ENCODE measurements at places on chromosomes 7 and 10. TPM values are rescaled to one million over a fixed set of nuclear protein-coding genes. Genes with fewer than 3 reads are reported as not detected.

GRCh38 chr10:110637558-110638053 is 6.5 kb upstream of the RBM20 start:
- DNase-seq = no peak
- H3K27me3 ChIP-seq = peaks cover 26% of the 10 kb centered on the region
- peaks cover 18% of the 10 kb centered on the region for H3K4me1 ChIP-seq
- no peak overlapping the region for H3K27ac ChIP-seq

The HOXA3 gene
- not detected for total RNA-seq

DNA sequence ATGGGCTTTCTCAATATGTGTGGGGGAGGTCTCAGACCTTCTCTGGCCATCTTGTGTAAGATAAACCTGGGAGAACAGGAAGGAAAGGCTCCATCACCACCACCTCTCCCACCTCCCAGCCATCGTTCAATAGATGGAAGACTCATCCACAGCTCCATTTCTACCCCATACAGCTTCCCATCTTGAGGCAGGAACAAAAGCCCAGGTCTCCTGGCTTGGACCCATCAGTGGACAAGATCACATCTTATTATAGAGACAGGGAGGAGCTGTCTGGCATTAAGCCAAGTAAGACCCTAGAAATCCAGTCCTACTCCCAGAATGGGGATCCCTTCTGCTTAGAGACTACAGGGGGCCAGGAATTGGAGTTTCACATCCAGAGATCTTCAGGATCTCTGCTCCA is 150.3 kb downstream of the GFRA1 start:
- no peaks in the 10 kb centered on the region for H3K27me3 ChIP-seq
- no peaks in the 10 kb centered on the region for H3K4me1 ChIP-seq
- no peak overlapping the region for H3K27ac ChIP-seq
- DNase-seq = no peak

DNA sequence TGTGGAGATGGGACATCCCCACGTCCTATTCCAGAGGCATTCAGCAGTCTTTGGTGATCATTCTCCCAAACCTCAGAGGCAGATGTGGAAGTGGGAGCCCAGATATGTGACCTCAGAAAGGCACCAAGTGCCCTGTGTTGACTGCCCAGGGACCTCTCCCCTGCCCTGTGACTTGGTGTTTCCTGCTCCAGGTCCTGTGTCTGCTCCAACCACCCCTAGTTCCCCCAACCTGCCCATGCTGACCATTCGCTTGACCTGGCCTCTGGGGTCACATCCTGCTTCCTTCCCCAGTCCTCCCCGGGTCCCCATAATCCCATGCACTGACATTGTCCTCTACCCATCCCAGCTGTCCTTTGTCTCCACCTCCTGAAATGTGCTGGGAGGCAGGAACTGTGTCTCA is 7.6 kb downstream of the CYP26A1 start:
- H3K36me3 ChIP-seq = no peaks in the 10 kb centered on the region
- H3K4me3 ChIP-seq = no peak overlapping the region
- H3K27ac ChIP-seq = no peak overlapping the region
- DNase-seq = no peak

GRCh38 chr7:98573816-98574215 is 43.3 kb upstream of the NPTX2 start:
- H3K4me3 ChIP-seq = no peak overlapping the region
- H3K27ac ChIP-seq = no peak overlapping the region
- no peaks in the 10 kb centered on the region for H3K27me3 ChIP-seq
- no peak for DNase-seq
- H3K4me1 ChIP-seq = no peaks in the 10 kb centered on the region

- no peak overlapping the region for H3K27ac ChIP-seq
- H3K27me3 ChIP-seq = peaks cover 16% of the 10 kb centered on the region
- H3K4me1 ChIP-seq = peaks cover 2% of the 10 kb centered on the region
- no peaks in the 10 kb centered on the region for H3K36me3 ChIP-seq
- H3K4me3 ChIP-seq = no peak overlapping the region
- no peak for DNase-seq
These were observed 14.7 kb upstream of the OAT start for GRCh38 chr10:124433461-124433860.

DNA sequence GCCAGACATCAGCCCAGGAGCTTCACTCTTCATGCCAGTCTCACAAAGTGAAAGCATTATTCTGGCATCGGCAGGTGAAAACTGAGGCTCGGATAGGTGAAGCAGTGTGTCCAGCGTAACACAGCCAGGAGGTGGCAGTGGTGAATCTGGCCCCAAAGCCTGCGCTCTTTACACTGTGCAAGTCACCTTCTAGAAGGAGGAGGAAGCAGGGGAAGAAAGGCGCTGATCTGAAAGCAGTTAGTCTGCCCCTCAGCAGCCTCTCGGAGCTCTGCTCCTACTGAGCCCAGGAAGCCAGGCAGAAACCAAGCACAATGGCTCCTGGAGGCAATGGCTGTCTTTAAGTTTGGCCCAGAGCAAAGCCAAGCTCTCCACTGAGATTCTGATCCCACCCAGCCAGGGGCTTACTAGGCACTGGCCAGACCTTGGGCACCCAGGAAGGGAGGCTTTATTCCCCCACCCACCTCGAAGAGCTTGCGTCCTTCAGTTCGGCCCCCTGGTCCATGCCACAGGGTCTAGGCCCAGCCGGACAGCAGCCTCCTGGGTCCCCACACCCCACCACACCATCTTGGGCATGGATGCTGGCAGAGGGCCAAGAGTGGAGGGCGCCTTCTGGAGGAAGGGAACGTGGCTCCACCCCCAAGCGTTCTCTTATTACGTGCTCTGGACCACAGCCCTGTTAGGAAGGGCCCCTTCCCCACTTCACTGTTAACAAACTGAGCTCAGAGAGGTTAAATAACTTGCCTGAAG is 104.5 kb downstream of the GRID1 start:
- H3K4me3 ChIP-seq = no peak overlapping the region
- H3K27me3 ChIP-seq = peaks cover 20% of the 10 kb centered on the region
- no peaks in the 10 kb centered on the region for H3K36me3 ChIP-seq
- no peaks in the 10 kb centered on the region for H3K4me1 ChIP-seq
- DNase-seq = peak; percentile 30

- peaks cover 30% of the 10 kb centered on the region for H3K4me1 ChIP-seq
- H3K36me3 ChIP-seq = no peaks in the 10 kb centered on the region
- DNase-seq = no peak
- no peak overlapping the region for H3K27ac ChIP-seq
- no peak overlapping the region for H3K4me3 ChIP-seq
These were observed 253.1 kb downstream of the PTEN start for GRCh38 chr10:88116481-88116880.

The CDC14C gene
- not detected for total RNA-seq

The CUZD1 gene
- 3.1 TPM for total RNA-seq

GRCh38 chr10:132515811-132516726 is 21.5 kb upstream of the INPP5A start:
- H3K4me1 ChIP-seq = no peaks in the 10 kb centered on the region
- H3K27ac ChIP-seq = no peak overlapping the region
- DNase-seq = no peak

DNA sequence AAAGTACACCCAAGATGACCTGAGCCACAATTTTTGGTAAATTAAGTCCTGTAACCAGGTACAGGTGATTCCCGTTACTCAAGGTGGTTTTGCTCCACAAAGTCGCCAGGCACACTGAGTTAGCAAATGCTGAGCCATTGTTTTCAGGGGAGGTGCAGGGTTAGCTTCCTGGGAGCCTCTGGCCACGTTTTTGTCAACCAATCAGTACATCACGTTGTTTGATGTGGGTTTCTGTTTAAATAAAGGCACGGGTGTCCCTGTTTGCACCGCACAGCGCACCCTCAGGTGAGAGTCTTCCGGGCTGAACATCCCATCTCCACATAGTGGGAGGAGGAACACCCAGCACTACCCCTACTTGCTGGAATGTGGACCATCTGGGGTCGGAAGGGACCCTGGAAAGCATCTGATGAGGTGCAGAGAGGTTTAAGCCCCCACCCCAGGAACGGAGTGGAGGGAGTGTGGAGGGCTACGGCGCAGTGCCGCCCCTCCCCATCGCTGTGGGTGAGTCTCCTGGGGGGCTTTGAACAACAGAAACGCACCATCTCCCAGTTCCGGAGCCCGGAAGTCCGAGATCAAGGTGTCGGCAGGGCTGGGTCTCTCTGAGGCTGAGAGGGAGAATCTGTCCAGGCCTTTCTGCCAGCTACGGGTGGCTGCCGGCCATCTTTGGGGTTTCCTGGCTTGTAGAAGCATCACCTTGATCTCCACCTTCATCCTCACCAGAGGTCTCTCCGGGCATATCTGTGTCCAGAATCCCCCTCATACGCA is 42.5 kb downstream of the PRKAG2 start:
- no peak overlapping the region for H3K27ac ChIP-seq
- no peaks in the 10 kb centered on the region for H3K27me3 ChIP-seq
- H3K4me1 ChIP-seq = peaks cover 27% of the 10 kb centered on the region
- no peak overlapping the region for H3K4me3 ChIP-seq

GRCh38 chr10:33145451-33146188 is 187.6 kb upstream of the ITGB1 start:
- H3K27me3 ChIP-seq = no peaks in the 10 kb centered on the region
- H3K4me1 ChIP-seq = peaks cover 28% of the 10 kb centered on the region
- no peak overlapping the region for H3K27ac ChIP-seq
- no peak overlapping the region for H3K4me3 ChIP-seq
- DNase-seq = no peak

- no peaks in the 10 kb centered on the region for H3K36me3 ChIP-seq
- no peak overlapping the region for H3K27ac ChIP-seq
- H3K4me3 ChIP-seq = no peak overlapping the region
- DNase-seq = peak; percentile 55
These were observed 64.2 kb downstream of the ARMC3 start for GRCh38 chr10:22992075-22992474.

DNA sequence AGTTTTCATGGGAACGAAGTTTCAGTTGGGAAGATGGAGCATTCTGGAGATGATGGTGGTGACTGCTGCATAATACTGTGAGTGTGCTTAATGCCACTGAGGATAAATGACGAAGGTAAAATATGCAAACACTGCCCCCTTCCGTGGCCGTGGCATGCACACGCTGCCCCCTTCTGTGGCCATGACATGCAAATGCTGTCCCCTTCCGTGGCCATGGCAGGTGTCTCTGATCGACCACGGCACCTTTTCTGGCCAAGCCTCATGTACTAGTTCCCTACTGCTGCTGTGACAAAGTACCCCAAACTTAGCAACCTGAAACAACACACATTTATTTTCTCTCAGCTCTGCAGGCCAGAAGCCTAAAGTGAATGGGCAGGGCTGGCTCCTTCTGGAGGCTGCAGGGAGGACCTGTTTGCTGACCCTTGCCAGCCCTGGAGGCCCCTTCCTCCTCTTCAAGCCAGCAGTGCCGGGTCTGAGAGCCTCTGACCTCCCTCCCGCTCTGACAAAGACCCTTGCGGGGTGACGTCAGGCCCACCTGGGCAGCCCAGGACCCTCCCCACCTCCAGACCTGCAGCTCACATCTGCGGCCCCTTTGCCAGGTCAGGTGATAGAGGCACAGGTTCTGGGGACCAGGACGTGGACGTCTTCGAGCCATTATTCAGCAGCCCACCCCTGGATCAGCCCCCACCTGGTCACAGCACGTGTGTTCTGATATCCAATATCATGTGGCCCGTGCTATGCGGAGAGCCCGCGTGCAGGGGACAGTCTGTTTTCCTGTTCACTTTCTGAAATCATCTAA is 82.0 kb downstream of the MICALL2 start:
- no peak for DNase-seq
- H3K27me3 ChIP-seq = peaks cover 2% of the 10 kb centered on the region
- H3K4me3 ChIP-seq = no peak overlapping the region
- H3K36me3 ChIP-seq = no peaks in the 10 kb centered on the region
- no peaks in the 10 kb centered on the region for H3K4me1 ChIP-seq

The PAOX gene
- total RNA-seq = 6.5 TPM

- H3K27me3 ChIP-seq = no peaks in the 10 kb centered on the region
- DNase-seq = no peak
- no peak overlapping the region for H3K27ac ChIP-seq
- H3K4me1 ChIP-seq = no peaks in the 10 kb centered on the region
- H3K36me3 ChIP-seq = no peaks in the 10 kb centered on the region
These were observed 649.5 kb upstream of the MKI67 start for GRCh38 chr10:128775743-128776142.

- no peak overlapping the region for H3K4me3 ChIP-seq
- no peaks in the 10 kb centered on the region for H3K36me3 ChIP-seq
- no peak overlapping the region for H3K27ac ChIP-seq
These were observed 101.4 kb upstream of the ZNF32 start for GRCh38 chr10:43749940-43750552.

The DYNC1I1 gene
- not detected for total RNA-seq

- no peak overlapping the region for H3K27ac ChIP-seq
- no peaks in the 10 kb centered on the region for H3K36me3 ChIP-seq
- no peak overlapping the region for H3K4me3 ChIP-seq
- peaks cover 3% of the 10 kb centered on the region for H3K4me1 ChIP-seq
These were observed 148.2 kb upstream of the WNT16 start for GRCh38 chr7:121180436-121181063.

The SPDYE2B gene
- total RNA-seq = not detected

The AKR1C8 gene
- total RNA-seq = 0.18 TPM

GRCh38 chr7:68030530-68030929 is 1033.9 kb downstream of the TYW1 start:
- no peaks in the 10 kb centered on the region for H3K36me3 ChIP-seq
- no peak overlapping the region for H3K27ac ChIP-seq
- no peaks in the 10 kb centered on the region for H3K27me3 ChIP-seq
- DNase-seq = no peak
- H3K4me1 ChIP-seq = no peaks in the 10 kb centered on the region
- no peak overlapping the region for H3K4me3 ChIP-seq

DNA sequence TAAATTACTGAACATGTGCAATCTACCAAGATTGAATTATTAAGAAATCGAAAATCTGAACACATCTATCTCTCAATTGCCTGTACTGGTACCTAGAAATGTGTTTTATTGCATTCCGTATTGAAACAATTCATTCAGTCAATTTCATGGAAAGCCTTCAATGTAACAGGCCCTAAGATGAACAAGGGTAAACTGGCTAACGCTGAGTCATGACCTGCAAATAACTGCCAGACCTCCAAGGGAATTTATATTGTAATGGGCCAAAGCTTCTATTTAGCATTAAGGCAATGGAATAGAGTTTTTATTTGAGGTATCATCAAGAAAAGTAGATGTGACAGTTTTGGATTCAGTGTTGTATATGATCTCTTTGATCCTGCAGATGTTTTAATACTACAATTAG is 49.9 kb upstream of the CD36 start:
- H3K36me3 ChIP-seq = no peaks in the 10 kb centered on the region
- DNase-seq = no peak

DNA sequence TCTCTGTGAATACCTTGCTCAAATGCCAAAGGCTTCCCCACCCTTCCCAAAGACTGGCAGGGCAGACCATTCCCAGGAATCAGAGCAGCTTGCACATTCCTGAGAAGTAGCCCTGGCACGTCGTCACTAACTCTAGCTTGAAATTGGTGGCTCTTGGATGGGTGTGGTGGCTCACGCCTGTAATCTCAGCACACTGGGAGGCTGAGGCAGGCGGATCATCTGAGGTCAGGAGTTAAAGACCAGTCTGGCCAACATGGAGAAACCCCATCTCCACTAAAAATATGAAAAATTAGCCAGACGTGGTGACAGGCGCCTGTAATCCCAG is 108.2 kb upstream of the MPP7 start:
- no peak overlapping the region for H3K4me3 ChIP-seq
- no peak overlapping the region for H3K27ac ChIP-seq
- H3K4me1 ChIP-seq = peaks cover 7% of the 10 kb centered on the region
- peaks cover 12% of the 10 kb centered on the region for H3K27me3 ChIP-seq
- H3K36me3 ChIP-seq = no peaks in the 10 kb centered on the region

- H3K36me3 ChIP-seq = no peaks in the 10 kb centered on the region
- H3K27ac ChIP-seq = no peak overlapping the region
- no peaks in the 10 kb centered on the region for H3K4me1 ChIP-seq
- DNase-seq = no peak
These were observed 50.9 kb downstream of the ADARB2 start for GRCh38 chr10:1686491-1686749.

- H3K27me3 ChIP-seq = peaks cover 2% of the 10 kb centered on the region
- H3K4me1 ChIP-seq = no peaks in the 10 kb centered on the region
- H3K4me3 ChIP-seq = no peak overlapping the region
- H3K36me3 ChIP-seq = no peaks in the 10 kb centered on the region
- H3K27ac ChIP-seq = no peak overlapping the region
- no peak for DNase-seq
These were observed 205.9 kb upstream of the SVIL start for GRCh38 chr10:29840516-29841276.

The SLC18A3 gene
- total RNA-seq = not detected

All from activated CD8-positive, alpha-beta T cell treated with anti-CD3 and anti-CD28 coated beads, Interleukin-2, amount 10 ng/mL, durations not matched to agents 7 days and 5 days (primary cell).